ENCODE measurements at places on chromosomes 1 and 21. TPM values are rescaled to one million over a fixed set of nuclear protein-coding genes. Genes with fewer than 3 reads are reported as not detected.

DNA sequence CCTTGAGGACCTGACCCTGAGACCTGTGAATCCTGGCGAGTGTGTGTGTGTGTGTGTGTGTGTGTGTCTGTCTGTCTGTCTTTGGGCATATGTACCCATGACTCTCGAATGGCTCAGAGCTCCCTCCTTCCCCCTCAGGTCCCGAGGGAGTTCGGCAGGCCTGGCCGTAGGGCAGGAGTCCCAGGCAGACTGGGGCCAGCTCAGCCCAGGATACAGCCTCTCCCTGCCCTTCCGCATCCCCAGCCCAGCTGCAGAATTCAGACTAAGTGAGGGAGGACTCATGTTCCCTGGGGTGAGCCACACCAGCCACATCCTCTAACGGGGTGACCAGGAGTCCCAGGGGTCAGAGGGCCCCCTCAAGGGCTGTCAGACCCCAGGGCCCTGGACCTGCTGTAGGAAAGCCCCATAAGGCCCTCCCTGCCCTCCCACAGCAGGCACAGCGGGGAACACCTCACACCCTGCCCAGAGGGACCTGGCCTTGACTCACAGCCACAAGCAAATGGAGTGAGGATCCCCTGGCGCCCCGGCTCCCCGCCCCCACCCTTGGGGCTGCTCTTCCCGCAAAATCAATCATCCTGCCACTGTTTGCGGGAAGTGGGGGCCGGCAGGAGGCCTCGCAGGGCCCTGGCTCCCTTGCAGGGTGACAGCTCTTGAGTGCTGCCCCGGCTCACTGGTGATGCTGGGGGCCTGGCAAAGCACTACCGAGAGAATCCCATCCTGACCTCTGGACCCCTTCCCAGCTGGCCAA lies 101.7 kb upstream of the CASZ1 start:
- H3K4me3 ChIP-seq: no peak overlapping the region
- no peak for DNase-seq
- peaks cover 17% of the 10 kb centered on the region for H3K4me1 ChIP-seq
- H3K36me3 ChIP-seq: no peaks in the 10 kb centered on the region
- H3K27me3 ChIP-seq: no peaks in the 10 kb centered on the region
- H3K27ac ChIP-seq: no peak overlapping the region

- no peak for DNase-seq
- no peak overlapping the region for H3K27ac ChIP-seq
- peaks cover 8% of the 10 kb centered on the region for H3K4me1 ChIP-seq
- peaks cover 4% of the 10 kb centered on the region for H3K27me3 ChIP-seq
- H3K36me3 ChIP-seq: no peaks in the 10 kb centered on the region
Observed at GRCh38 chr21:43279578-43279894, 110.7 kb downstream of the CRYAA start.

- H3K36me3 ChIP-seq: no peaks in the 10 kb centered on the region
- H3K27me3 ChIP-seq: no peaks in the 10 kb centered on the region
- DNase-seq: no peak
Observed at GRCh38 chr21:36913247-36914169, 53.0 kb downstream of the HLCS start.

DNA sequence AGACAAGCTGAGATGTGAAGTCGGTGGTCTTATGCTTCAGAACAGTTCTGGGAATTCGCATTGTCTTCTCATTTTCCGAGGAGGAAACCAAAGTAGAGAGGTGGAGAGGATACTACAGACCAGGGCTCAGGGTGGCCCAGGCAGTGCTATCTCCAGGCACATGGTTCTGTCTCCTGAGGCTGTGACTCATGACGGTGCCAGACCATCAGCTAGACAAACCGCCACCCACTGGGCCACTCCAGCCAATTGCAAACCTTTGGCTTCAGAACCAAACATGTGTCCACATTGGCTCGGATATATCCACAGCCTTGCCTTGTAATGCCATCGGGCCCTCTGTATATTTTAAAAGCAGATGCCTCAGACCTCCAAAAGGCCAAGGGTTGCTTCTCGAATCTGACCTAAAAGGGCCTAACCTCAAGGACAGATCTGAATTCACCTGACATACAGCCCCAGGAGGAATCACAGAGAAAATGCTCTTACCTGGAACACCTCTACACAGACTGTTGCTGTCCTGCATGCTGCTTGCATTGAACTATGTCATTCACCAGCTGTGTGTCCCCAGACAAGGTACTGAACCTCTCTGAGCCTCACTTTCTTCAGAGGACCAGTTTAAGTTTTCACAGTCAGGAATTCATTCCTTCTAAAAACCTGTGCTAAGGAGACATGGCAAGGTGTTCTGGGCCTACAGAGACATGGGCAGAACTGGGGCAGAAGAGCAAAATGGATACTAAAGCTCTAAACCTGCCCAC lies 224.9 kb upstream of the JUN start:
- H3K4me1 ChIP-seq: peaks cover 28% of the 10 kb centered on the region
- no peak for DNase-seq
- H3K4me3 ChIP-seq: no peak overlapping the region
- no peaks in the 10 kb centered on the region for H3K36me3 ChIP-seq
- H3K27me3 ChIP-seq: no peaks in the 10 kb centered on the region
- peak overlapping the region; percentile 54 for H3K27ac ChIP-seq

GRCh38 chr1:204249736-204250427 lies 36.1 kb upstream of the GOLT1A start:
- no peaks in the 10 kb centered on the region for H3K4me1 ChIP-seq
- H3K27me3 ChIP-seq: peaks cover 2% of the 10 kb centered on the region
- no peaks in the 10 kb centered on the region for H3K36me3 ChIP-seq
- no peak overlapping the region for H3K4me3 ChIP-seq
- DNase-seq: no peak

Gene B4GALT2
- polyA plus RNA-seq: not detected

- H3K27ac ChIP-seq: no peak overlapping the region
- H3K4me1 ChIP-seq: peaks cover 5% of the 10 kb centered on the region
- peaks cover 52% of the 10 kb centered on the region for H3K27me3 ChIP-seq
- H3K36me3 ChIP-seq: no peaks in the 10 kb centered on the region
- no peak overlapping the region for H3K4me3 ChIP-seq
Observed at GRCh38 chr1:214362188-214362882, 81.4 kb downstream of the SMYD2 start.

DNA sequence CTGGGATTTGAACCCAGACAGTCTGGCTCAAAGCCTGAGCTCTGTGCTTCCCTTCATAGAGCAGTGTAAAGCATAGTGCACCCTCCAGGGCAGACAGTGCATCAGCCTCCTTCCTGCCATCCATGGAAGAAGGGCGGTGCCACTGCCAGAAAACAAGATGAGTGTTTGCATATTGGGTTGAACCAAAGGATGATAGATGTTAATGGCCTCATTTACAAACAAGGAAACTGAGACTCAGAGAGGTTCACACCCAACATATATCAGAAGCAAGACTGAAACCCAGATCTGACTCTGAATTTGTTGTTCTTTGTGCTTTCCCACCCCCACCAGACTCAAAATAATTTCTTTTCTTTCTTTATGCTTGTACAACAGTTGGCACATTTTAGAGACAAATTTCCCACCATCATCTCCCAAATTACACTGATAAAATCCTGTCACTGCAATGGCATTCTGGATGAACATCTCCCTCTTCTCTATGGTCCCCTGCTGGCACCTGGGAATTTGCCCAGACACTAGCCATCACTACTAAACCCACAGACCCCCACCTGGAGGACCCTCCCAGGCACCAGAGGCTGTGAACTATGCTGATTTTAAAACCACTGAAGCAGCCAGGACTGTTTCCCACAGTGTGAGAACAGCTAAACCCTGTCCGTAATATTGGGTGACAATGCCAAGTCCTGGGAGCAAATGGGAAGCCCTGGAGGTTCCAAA lies 45.4 kb upstream of the MPZL1 start:
- H3K4me3 ChIP-seq: peak overlapping the region; percentile 27
- peaks cover 42% of the 10 kb centered on the region for H3K4me1 ChIP-seq

GRCh38 chr1:101314244-101314643 lies 77.4 kb downstream of the S1PR1 start:
- no peaks in the 10 kb centered on the region for H3K36me3 ChIP-seq
- H3K27me3 ChIP-seq: no peaks in the 10 kb centered on the region
- H3K4me1 ChIP-seq: peaks cover 56% of the 10 kb centered on the region
- peak overlapping the region; percentile 96 for H3K27ac ChIP-seq

GRCh38 chr21:25646474-25646873 lies 7.4 kb downstream of the JAM2 start:
- no peak overlapping the region for H3K27ac ChIP-seq
- no peak overlapping the region for H3K4me3 ChIP-seq
- H3K27me3 ChIP-seq: no peaks in the 10 kb centered on the region
- H3K4me1 ChIP-seq: no peaks in the 10 kb centered on the region
- H3K36me3 ChIP-seq: no peaks in the 10 kb centered on the region

Gene ZBTB8A
- not detected for polyA plus RNA-seq

Gene S100A5
- not detected for polyA plus RNA-seq

DNA sequence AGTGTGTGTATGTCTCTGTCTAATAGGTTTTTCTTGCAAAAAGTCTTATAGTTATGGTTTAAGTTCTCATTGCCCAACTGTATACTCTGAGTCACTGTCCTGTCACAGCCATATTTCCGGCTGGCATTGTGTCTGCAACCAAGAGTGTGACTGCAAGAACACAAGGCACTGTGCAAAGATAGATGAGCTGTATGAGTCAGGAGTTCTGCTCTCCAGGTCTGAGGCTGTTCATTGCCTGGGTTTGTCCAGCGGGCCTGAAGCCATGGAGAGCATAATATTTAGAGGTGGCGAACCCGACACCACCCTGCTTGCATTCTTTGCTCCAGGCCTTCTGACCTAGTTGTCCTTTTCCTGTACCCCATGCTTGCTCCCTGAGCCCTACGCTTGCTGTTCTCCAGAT lies 50.9 kb upstream of the CNIH3 start:
- no peak overlapping the region for H3K27ac ChIP-seq
- no peak for DNase-seq
- H3K4me1 ChIP-seq: no peaks in the 10 kb centered on the region
- H3K4me3 ChIP-seq: no peak overlapping the region

Gene HNRNPU
- 392 TPM for polyA plus RNA-seq

Gene MDM4
- polyA plus RNA-seq: 23.1 TPM

DNA sequence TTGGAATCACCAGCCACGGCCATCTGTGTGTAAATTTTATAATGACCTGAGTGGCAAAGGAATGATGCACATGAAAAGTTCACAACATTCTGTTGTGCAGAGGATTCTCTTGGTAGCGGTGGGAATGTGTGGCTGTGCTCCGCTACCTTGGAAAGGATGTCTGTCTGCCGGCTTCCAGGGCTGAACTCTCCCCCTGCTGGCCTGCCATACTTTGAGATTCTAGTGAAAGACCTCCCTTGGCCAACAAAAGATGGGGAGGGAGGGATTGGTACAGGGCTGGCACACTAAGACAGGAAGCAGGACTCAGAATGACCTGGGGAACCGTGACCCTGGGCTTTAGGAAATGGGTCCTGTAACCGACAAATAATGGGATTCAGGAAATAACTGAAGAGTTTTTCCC lies 194.5 kb upstream of the PLD5 start:
- H3K27me3 ChIP-seq: peaks cover 5% of the 10 kb centered on the region
- no peak overlapping the region for H3K4me3 ChIP-seq
- H3K4me1 ChIP-seq: no peaks in the 10 kb centered on the region
- H3K27ac ChIP-seq: no peak overlapping the region
- peaks cover 2% of the 10 kb centered on the region for H3K36me3 ChIP-seq

DNA sequence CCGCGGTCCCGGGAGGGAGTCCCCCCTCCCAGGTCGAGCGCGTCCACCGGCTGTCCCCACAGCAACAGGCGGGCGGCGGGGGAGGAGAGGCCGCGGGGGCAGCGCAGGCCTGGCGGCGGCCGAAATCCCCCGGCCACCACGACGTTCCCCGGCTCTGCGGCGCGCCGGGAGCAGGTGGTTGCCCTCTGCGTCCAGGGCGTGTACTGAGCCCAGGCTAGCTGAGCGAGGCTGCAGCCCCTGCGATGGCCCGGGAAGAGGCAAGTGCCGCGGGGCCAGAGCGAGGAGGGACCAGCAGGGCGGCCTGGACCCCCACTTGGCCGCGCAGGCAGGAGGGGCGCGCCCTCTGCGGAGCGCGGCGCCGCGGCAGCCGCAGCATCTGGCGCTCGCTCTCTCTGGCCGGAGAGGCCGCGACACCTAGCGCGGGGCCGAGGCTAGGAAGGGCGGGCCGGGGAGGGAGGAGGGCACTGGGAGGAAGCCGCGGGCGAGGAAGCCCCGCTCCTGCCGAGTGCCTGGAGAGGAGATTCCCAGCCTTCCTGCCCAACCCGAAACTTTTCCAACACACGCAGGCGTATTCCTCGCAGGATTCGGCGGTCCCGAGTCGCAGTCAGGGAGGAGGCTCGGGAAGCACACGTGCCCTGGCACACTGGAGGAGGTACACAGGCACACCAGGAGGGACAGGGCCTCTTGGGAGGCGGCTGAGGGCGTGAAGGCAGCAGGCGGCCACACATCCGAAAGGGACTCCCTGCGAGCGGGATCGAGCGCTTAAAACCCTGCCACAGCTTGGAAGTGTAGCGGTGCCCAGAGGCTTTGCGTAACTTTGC lies 4.9 kb upstream of the PROX1 start:
- no peak overlapping the region for H3K27ac ChIP-seq
- no peak for DNase-seq
- H3K4me3 ChIP-seq: peak overlapping the region; percentile 27
- peaks cover 88% of the 10 kb centered on the region for H3K27me3 ChIP-seq
- peaks cover 11% of the 10 kb centered on the region for H3K36me3 ChIP-seq
- peaks cover 34% of the 10 kb centered on the region for H3K4me1 ChIP-seq

DNA sequence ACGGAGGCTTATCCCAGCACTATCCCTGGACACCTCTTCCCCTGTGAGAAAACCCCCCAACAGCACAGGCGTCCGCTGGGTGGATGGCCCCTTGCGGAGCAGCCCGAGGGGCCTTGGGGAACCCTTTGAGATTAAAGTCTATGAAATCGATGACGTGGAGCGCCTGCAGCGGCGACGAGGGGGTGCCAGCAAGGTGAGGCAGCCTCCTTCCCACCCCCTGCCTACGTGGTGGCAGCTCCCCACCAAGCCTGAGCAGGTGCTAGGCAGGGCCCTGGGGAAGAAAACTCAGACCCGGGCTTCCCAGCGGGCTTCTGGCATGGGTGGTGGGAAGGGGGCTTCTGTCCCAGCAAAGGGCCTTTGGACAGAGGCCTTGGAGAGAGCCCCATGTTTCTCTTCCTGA lies 543.3 kb downstream of the KIF26B start:
- no peaks in the 10 kb centered on the region for H3K27me3 ChIP-seq
- H3K4me1 ChIP-seq: no peaks in the 10 kb centered on the region

- peaks cover 15% of the 10 kb centered on the region for H3K27me3 ChIP-seq
- DNase-seq: no peak
- no peak overlapping the region for H3K27ac ChIP-seq
- no peaks in the 10 kb centered on the region for H3K4me1 ChIP-seq
- H3K36me3 ChIP-seq: no peaks in the 10 kb centered on the region
Observed at GRCh38 chr1:5706239-5706638, 286.0 kb downstream of the NPHP4 start.

DNA sequence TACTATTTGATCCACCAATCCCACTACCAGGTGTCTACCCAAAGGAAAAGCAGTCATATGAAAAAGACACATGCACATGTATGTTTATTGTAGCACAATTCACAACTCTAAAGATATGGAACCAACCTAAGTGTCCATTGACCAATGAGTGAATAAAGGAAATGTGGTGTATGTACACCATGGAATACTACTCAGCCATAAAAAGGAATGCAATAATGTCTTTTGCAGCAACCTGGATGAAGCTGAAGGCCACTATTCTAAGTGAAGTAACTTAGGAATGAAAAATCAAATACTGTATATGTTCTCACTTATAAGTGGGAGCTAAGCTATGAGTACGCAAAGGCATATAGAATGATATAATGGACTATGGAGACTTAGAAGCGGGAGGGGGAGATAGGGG lies 12.6 kb downstream of the ADIPOR1 start:
- H3K27me3 ChIP-seq: no peaks in the 10 kb centered on the region
- no peak overlapping the region for H3K27ac ChIP-seq
- no peak overlapping the region for H3K4me3 ChIP-seq
- DNase-seq: no peak
